Activated CD8-positive, alpha-beta memory T cell treated with anti-CD3 and anti-CD28 coated beads for 1 hour (primary cell): ENCODE measurements at places on chromosomes 2 and 18.

DNA sequence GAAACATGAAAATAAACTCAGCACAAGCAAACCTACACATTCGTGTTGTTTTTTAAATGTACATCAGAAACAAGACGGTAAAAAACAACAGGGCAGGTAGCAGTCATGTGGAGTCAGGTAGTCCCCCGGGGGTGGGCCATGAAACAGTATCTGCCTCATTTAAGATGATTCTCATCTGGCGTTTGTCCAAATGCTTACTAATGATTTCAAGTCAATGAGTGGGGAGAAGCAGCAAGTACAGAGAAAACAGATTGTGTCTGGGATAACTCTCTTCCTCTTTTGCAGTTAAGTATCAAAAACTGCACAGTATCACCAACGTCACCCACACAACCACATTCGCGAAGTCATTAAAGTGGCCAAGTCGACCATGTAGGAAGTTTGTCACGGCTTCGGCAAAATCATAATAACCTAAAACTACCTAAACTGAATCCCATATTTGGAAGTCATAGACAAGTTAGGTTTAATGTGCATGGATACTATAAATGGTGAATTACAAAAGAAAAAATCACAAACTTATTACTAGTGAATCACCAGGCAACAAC, 1.3 kb downstream of the LAPTM4A start:
- DNase-seq = no peak

GRCh38 chr2:11717623-11718022, 28.8 kb upstream of the LPIN1 start:
- DNase-seq = no peak

GRCh38 chr2:205930209-205930608, 155.8 kb downstream of the INO80D start:
- no peak for DNase-seq

- DNase-seq = no peak
Observed at GRCh38 chr18:77321823-77322805, 72.5 kb downstream of the GALR1 start.

DNA sequence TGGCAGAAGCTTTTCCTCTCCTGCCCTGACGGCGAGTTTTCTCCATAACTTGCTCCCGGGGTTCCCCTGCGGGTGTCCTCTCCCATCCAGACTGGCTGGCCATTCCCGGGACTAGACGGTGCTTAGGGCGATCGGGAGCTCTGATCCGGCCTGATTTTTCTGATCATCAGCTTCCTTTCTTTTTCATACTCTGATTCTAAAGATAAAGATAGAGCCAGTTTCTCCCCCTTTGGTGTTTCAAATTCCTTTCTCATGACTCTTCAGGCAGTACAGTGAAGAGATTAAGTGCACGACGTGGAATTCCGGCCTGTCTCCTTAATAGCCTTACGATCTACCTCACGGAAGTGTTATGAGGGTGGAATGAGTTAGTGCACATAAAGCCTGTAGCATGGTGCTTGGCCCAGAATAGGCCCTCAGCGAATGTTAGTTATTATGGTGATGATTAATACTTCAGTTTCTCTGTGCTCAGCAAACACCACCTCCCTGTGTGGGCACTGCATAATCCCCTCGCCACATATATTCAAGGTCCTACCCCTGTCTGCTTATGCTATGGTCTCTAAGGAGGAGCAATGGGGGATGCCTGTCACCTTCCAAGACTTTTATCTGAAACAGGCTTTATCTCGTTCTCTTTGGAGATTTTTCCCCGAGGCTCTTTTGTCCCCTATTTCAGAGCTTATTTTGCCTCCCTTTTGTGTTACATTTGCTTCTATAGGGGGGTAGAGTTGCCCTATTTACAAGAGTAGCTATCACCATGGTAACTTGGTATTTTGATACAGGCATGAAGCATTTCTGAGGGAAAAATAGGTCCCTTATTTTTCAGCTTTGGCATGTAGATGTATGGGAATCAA, 254.8 kb downstream of the CDH2 start:
- no peak for DNase-seq

DNA sequence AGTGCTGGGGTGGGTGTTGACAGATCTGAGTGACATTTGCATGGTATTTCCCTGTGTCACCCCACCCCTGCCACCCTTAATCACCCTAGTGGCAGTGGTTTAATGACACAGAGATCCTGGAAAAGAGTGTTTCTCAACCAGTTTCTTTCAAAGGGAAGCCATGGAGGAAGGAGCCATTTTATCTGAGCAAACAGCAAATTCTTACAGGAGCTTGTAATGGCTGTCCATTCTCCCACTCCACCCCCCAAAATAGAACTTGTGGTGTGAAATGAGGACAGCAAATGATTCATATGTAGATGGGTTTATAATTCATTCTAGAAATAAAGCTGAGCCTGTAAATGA, 51.5 kb downstream of the CDC42EP3 start:
- DNase-seq = no peak

DNA sequence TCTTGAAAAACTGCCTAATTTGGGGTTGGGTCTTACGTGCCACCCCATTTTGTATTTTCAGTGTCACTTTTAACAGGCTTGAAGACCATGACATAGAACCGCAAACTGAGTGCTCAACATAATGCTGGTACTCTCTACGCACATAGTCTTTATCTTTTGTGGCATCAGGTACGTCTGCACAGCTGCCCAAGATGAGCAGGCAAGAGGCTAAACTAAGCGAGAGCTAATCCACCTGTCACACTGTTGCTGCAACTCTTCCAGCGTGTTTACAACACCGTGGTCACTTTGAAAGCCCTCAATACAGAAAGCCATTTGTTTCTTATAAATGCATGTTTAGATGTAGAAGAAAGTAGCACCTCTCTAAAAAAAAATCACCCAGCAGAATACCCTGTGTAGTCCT, 270.0 kb upstream of the TCF4 start:
- no peak for DNase-seq

GRCh38 chr18:45993438-45993837, 26.3 kb upstream of the EPG5 start:
- no peak for DNase-seq
